IMR-90 (cell line): ENCODE measurements at places on chromosomes 12 and 14. TPM values are rescaled to one million over a fixed set of nuclear protein-coding genes. Genes with fewer than 3 reads are reported as not detected.

- DNase-seq, result no peak
These were observed 25.1 kb downstream of the TEAD4 start for GRCh38 chr12:2984249-2984648.

GRCh38 chr14:70086685-70087379 lies 101.9 kb downstream of the SLC8A3 start:
- DNase-seq, result peak; percentile 54

The WDHD1 gene
- total RNA-seq, result 13.1 and 17.5 TPM in 2 replicates

DNA sequence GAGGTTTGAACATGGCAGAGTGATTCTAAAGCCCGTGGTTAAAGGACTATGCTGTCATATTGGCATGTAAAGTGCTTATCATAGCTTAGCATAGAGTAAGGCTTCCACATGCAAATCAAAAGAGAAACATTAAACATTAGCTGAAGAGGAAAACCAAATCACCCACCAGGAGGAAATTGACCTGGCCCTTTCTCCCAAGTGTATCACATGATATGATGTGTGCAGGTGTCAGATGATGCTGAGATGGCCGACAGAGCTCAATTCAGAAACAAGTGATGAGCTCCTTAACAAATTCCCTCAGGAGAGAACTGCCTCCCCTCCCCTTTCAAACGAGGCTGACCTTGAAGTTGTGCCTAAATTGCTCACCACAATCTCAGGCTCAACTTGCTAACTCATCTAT lies 217.1 kb upstream of the BTG1 start:
- no peak for DNase-seq

DNA sequence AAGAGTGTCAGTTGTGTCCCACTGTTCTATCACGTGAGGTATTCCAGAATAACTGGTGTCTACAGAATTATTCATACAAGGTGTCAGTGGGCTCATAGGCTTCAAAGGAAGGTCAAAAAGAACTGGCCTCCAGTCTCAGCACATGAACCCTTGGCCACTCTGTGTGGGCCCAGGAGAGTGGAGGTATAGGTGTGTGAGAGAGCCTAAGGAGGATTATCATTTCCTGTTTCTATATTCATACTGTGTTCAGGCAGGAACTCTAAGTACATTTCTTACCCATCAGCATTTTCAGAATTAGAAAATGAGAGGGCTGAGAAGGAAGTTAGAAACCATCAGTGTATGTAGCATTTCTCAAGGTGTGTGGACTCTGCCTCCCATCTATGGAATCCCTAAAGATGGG lies 87.0 kb downstream of the BTG1 start:
- no peak for DNase-seq

DNA sequence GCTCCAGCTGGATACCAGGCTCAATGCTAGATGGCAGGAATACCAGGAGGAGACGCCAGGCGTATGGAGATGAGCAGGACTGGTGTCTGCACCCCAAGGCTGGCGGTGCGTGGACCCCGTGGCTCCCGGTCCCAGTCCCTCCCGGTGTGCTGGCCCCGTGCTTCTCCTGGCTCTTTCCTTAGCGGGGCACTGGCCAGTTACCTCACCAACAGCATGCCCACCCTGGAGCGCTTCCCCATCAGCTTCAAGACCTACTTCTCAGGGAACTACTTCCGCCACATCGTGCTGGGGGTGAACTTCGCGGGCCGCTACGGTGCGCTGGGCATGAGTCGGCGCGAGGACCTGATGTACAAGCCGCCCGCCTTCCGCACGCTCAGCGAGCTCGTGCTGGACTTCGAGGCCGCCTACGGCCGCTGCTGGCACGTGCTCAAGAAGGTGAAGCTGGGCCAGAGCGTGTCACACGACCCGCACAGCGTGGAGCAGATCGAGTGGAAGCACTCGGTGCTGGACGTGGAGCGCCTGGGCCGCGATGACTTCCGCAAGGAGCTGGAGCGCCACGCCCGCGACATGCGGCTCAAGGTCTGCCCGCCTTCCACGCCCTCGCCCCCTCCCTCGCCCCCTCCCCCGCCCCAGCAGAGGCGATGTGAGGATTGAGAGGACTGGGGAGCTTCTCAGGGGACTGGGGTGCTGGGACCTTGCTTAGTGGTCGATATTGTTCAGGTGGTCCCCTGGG lies 14.6 kb downstream of the VASH1 start:
- no peak for DNase-seq

GRCh38 chr14:65006261-65006721 lies 19.6 kb downstream of the FNTB start:
- no peak for DNase-seq

The FSCB gene
- under 0.01 TPM in 1 of 2 replicates, not detected in the other for total RNA-seq

- DNase-seq, result no peak
These were observed 893.1 kb downstream of the TMEM121 start for GRCh38 chr14:106419376-106419965.

DNA sequence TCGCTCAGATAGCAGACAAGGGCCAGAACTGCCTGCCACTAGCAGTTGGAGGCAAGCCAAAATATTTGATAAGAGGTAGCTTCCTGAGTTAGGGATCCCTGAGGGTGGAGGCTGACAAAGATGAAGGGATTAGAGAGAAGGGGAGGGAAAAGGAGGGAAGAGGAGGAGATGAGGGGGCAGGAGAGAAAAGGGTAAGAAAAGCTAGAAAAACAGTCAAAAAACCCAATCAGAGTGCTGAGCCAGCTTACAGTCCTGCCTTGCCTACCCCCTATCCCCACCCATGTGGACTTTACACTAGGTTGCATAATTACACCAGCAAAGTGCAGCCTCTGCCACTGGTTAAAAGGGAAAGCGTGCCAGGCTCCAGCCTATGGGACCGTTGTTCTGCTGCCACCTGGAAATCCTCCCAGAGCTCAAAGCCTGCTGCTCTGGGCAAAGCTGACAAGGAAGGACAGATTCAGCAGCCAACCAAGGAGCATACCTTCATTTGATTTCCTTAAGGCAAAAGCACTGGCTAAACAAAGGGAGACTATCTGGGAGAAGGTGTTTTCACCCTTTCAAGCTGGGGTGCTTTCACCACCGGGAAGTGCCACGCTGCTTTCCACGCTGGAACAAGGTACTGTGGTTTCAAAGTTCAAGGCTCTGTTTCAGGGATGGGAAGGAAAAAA lies 3.8 kb upstream of the NUMB start:
- DNase-seq, result peak; percentile 43

The RFLNA gene
- total RNA-seq, result not detected in 2 replicates

The NRL gene
- total RNA-seq, result 0.18 and 0.28 TPM in 2 replicates

DNA sequence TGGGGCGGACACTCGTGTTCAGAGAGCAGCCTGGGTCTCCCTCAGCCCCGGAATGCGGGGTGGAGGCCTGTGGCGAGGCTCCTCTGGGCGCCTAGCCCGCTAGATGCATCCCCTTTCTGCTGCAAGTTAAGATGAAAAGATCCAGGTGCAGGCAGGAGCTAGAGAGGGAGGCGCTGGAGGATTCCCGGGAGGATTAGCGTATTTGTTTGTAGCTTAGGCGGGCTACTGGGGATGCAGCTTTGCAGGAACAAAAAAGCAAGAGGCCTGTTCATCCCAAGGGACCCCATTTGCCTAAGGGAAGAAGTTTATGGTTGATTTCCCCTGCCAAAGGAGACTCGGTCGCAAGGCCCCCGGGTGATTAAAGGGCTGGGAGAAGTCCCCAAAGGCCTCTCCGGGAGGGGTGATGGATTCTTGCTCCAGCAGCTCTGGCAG lies 824 bp downstream of the CCDC177 start:
- no peak for DNase-seq

DNA sequence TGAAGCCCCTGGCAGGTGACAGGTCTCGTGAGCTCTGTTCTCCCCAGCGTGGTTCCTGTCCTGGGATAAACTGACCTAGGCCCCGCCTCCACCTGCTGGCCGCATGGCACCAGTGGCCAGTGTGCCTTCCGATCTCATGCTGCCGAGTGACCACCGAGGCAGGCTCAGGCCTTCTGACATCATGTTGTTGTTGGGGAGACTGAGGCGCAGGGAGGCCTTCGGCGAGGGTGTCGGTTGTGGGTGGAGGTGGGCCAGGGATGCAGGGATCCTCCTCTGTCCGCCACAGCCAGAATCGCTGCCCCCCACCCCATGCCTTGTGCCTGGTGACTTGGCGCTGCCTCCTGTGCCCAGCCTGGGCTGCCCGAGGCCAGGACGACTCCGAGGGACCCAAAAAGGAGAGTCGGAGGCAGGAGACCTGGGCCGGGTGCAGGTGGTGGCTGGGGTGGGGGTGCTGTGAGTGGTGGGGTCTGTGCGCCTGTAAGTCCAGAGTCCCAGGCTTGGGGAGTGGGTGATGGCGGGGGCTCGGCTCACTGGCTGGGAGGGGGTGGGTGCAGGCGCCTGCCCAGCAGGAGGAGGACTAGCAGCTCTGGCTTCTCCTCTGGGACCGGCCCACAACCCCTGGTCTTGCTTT lies 24.3 kb downstream of the ASPG start:
- DNase-seq, result no peak

- DNase-seq, result no peak
These were observed 16.1 kb downstream of the PLEK2 start for GRCh38 chr14:67395876-67396189.

- DNase-seq, result peak; percentile 20
These were observed 44.9 kb downstream of the ATP2B1 start for GRCh38 chr12:89663577-89664357.

GRCh38 chr12:4154672-4155225 lies 118.8 kb upstream of the CCND2 start:
- no peak for DNase-seq

GRCh38 chr14:22319526-22320361 lies 269.3 kb downstream of the DAD1 start:
- peak; percentile 61 for DNase-seq

GRCh38 chr12:82682326-82682725 lies 4.4 kb upstream of the TMTC2 start:
- DNase-seq, result no peak

DNA sequence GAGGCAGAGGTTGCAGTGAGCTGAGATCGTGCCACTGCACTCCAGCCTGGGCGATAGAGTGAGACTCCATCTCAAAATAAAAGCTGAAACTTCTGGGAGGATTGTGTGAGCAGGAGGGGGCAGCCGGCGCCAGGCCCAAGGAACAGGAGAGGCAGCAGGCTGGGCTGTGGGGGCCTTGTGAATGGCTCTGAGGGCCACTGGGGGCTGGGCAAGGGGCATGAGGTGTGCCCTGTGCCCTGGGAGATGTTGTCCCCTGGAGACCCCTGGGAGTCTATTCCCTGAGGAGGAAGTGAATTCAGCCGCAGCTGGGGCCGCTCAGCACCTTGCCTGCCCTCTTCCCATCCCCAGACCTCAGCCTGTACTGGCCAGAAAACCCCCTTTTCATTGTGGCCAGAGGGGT lies 4.9 kb downstream of the LBHD2 start:
- no peak for DNase-seq

DNA sequence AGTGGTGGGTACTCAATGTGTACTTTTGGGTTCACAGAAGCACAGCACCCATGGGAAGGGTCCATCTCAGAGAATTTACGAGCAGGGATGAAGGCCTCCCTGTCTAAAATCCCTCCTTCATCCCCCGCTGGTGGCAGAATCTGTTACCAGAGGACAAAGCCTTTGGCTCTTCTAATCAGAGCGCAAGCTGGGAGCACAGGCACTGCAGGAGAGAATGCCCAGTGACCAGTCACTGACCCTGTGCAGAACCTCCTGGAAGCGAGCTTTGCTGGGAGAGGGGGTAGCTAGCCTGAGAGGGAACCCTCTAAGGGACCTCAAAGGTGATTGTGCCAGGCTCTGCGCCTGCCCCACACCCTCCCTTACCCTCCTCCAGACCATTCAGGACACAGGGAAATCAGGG lies 1.5 kb upstream of the GPR162 start:
- DNase-seq, result no peak

- peak; percentile 38 for DNase-seq
These were observed 4.6 kb upstream of the LRRC23 start for GRCh38 chr12:6899837-6900519.

The ZBTB39 gene
- 5.2 and 5.3 TPM in 2 replicates for total RNA-seq

DNA sequence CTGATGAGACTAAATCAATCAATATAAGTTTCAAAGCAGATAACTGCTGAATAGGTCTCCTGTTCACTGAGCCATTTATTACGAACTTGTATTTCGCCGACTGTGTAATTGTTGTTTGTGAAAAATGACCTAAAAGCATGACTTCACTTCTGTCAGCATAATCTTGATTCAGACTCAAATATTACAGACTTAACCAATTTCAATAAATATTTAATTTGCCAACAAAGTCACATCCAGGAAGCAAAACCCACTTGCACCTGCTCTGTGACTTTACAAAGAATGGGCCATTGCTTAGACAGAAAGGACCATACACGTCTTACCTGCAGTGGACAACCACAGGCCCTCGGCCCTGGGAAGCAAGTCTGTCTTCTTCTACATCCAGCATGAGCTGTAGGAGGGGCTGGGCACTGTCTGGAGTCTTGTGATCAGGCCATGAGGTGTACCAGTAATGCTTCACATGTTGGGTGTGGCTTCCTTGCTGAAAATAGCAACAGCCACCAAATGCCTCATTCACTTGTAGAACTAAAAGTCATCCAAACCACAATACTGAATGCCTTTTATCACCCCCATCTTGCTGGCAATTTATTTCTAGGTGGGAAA lies 23.5 kb upstream of the PTPRB start:
- DNase-seq, result peak; percentile 77

The ARHGEF25 gene
- 6.3 and 7.8 TPM in 2 replicates for total RNA-seq

DNA sequence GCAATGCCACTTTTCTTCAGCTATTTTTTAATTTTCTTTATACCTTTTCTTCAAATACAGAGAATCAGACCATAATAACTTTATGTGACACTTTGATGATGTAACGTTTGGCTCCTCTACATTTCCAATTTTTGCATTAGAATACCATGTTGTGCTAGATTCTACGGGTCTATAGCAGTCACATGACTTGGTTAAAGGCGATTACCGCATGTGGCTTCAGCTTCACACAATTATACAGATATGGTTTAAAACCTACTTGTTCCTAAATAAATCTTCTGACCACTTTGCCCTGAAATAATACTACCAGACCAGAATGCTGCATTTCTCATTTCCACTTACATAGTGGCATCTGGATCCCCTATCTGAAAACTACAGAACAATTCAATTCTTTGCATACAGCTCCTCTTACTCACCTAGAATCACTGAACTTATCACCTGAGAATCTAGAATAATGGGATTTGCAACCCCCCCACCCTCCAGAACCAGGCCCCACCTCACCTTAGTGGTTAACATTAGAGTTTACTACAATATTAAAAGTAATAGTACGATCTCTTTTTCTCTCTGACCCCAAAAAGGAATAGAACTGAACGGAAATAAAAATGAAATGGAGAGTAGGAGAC lies 1.3 kb downstream of the MAX start:
- DNase-seq, result no peak

The OR6C2 gene
- total RNA-seq, result not detected in 2 replicates

DNA sequence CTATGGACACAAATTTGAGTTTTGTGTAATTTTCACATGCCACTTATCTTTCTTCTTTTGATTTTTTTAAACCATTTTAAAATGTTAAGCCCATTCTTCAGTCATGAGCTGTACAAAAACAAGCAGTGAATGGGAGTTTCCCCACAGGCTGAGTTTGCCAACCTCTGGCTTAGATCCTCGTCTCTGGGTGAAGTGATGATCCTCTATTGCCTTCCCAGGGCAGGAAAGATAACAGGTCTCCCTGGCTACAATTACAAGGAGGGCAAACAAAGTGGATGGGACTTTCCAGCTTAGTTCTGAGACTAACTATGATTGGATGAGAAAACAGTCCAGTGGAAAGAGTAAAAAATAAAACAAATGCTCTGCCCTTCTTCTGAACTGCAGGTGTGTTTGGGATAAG lies 203.7 kb downstream of the SPTSSA start:
- peak; percentile 15 for DNase-seq
